ENCODE measurements at places on chromosomes 13 and 19.

DNA sequence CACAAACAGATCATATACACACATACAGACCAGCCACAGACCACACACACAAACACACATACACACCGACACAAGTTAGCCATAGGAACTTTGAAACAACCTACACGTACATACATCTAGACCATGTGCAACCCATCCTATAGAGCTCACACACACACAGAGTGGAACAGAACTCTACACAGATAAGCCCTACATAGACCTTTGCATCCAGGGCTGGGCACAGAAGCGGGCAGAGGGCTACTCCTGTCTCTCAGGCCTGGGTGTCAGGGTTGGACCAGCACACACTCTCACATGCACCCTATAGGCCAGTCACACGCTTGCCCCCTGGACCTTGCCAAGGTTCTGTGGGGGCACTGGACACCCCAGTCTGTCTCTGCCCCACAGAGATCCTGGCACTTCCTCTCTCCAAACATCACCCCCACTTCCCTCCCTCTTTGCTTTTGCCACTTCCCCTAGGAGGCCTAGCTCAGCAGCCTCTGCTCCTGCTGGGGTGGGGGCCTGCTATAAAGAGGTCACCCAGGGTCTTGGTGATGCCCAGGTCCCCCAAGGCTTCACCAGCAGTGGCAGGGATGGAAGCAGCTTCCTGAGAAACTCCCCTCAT is 5.8 kb upstream of the JUNB start:
- no peak for DNase-seq

GRCh38 chr13:110644892-110645521 is 29.7 kb downstream of the NAXD start:
- DNase-seq = peak; percentile 79

DNA sequence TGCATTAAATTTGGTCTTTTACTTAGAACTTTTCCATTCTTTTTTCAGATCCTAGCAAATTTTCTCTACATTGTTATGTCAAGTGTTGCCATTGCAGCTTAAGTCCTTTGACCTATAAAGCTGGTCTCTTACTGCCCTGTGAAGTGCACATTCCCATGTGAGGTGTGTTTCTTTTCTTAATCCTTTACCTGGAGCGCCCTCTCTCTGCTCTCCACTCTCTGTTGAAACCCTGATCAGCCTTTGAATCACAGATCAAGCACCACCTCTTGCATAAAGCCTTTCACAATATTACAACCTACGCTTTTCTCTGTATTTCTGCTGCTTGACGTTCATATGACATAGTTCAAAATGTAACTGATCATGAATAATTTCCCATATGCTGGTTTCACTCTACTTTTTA is 84.8 kb downstream of the PCDH17 start:
- DNase-seq = no peak

GRCh38 chr13:103178986-103179943 is 113.0 kb upstream of the SLC10A2 start:
- no peak for DNase-seq

DNA sequence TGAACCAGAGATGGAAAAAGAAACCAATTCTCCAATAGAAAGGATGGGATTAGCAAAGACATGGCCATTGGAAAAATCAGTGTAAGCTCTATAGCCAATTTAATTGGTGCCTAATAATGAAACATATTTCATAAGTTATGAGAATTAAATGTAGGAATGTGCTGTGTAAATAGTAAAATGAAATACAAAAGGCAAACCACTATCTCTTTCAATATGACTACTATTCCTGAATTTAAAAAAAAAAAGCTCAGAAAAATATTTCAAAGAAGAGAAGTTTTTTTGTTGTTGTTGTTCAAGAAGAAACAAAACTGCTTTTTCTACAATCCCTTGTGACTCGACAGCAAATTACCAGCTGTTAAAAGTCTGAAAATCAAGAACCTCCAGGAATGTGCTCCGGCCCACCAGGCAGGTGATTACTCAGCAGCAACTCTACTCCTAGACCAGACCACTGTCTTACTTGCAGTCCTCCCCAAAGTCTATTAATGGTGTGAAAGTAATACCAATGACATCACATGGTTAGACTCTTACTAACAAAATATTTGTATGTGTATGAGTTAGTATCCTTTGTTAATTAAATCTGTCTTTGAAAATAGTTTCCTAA is 362.4 kb downstream of the KCTD12 start:
- DNase-seq = no peak

GRCh38 chr13:32008518-32009175 is 22.9 kb upstream of the FRY start:
- no peak for DNase-seq
